ENCODE measurements at places on chromosomes 5 and 9.

DNA sequence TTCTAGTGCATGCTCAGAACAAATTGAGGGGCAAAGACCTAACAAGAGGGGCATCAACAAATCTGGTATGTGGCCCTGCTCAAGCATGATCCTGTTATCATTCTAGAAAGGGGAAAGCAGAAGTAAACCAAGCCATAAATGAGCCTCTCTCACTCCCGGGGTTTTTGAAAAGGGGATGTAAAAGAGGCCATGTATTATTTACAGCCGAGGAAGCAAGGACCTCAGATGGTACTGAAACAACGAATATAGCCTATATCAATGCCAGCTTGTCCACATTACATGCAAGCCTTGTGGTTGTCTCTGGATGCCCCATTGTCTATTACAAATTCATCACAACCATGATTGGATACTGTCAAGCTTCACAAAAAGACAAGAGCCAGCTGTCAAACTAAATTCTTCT lies 211.3 kb downstream of the DCP2 start:
- DNase-seq, result no peak

GRCh38 chr9:81069923-81070322 lies 619.4 kb downstream of the TLE1 start:
- no peak for DNase-seq

- DNase-seq, result no peak
These were observed 13.2 kb downstream of the NINJ1 start for GRCh38 chr9:93120846-93121315.

GRCh38 chr5:32543291-32543690 lies 42.1 kb upstream of the SUB1 start:
- DNase-seq, result no peak

DNA sequence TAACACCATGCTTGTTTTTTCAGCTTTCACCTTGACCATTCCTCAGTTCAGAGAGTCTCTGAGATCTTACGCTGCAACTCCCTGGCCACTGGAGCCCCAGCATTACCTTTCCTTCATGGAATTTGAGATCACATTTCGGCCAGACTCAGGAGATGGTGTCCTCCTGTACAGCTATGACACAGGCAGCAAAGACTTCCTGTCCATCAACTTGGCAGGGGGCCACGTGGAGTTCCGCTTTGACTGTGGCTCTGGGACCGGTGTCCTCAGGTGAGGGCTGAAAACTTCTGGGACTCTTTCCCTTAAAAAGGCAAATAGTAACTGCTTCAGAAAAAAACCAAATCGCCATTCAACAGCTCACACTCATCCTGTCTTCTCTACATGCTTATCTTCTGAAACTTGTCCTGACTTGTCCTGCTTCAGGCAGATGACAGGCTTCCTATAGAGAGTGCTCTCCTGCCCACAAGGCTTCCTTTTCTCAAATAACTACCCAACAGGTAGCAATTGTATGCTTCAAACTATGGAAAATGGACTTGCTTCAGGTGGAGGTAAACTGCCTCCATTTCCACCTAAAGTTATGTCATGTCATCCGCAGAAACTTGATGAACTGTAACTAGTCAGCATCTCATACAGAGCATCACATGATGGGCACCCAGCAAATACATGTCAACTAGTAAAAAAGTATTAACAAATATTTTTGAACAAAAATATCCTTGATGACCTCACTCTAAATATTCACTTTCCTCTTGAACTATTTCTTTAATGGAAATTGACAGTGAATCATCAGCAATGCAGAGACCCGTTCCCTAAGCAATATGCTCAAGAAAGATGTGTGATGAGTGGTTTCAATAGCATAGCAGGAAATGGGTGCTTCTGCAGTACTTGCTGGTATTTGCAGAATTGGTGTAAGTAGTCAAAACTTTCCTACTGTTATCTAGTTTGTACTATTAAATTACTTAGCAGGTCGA lies 129.2 kb downstream of the LIFR start:
- DNase-seq, result no peak

DNA sequence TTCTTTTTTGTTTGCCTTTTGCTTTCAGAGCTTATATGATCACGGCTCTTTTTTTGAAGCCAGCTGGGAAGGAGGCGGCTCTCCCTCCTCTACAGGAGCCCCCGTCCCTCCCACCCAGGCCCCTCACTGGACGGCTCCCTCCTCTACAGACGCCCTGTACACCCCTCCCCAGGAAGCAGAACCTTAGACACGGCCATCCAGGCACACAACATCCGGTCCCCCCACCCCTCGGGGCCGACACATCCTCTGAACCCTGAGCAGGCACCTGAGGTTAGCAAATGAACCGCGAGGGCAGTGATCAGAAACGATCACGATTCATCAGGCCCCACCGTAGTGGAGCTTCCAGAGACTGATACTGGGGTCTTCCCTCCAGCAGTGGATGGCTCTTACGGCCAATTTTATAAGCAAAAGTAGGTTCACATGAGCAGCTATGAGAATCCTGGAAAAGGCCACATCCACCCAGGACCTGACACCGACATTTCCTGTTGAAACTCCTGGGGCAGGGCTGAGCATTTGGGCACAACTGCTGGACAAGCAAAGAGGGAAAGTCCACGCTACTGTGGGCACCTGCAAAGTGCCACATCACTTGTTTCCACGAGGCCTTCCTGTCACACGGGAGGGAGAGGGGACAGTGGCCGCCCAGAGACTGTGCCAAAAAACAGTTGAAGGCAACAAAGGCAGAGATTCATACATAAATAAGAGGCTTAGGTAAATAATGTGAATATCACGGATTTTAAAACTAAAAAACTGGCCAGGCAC lies 78.9 kb downstream of the SEMA4D start:
- DNase-seq, result no peak

DNA sequence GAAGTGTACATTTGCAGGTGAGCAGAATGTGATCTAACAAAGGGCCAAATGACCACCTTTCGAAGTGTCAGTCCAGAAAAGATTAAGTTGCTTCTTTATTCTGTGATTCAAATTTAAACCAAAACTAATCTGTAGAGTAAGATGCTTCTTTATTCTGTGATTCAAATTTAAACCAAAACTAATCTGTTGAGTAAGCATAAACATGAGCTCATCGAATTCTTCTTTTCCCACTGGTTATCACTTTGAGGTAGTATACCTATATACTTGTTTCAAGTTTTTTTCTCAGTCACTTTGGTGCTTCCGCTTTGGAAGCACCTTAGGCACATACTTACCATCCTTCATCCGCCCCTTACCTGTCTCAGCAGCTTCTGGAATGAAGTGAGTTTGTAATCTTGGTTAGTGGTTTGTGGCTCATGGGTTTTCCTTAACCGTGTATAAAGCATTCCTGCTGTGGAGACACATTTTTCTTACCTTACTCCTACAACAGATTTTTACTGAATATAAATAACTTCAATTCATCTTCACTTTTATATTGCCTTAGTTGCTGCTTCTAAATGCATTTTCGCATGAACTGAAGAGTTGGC lies 40.7 kb upstream of the CTXN3 start:
- DNase-seq, result no peak

GRCh38 chr9:25742256-25742655 lies 64.0 kb upstream of the TUSC1 start:
- DNase-seq, result peak; percentile 4

GRCh38 chr5:129639331-129639730 lies 108.6 kb upstream of the MINAR2 start:
- no peak for DNase-seq

- no peak for DNase-seq
These were observed 124.8 kb downstream of the COL23A1 start for GRCh38 chr5:178465228-178465860.

DNA sequence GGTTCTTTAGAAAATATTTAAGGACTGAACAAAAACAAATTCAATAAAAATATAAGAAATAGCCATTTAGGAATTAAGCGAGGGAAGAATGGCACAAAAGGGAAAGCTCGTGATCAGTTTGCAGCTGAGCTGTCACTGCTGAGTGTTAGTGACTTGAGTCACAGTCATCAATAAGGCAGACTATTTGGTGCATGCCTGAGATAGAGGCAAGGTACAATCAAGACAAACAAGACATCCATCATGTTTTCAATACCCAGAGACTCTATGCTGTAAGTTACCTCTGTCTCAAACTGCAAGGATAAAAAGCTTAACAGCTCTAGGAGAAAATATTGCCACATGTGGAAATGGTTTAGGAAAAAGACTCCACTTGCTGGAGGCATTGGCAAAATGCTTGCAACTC lies 426.4 kb upstream of the TYRP1 start:
- DNase-seq, result no peak

GRCh38 chr9:4530375-4530774 lies 40.1 kb downstream of the SLC1A1 start:
- DNase-seq, result no peak

GRCh38 chr9:111890334-111890733 lies 6.3 kb upstream of the UGCG start:
- DNase-seq, result no peak

DNA sequence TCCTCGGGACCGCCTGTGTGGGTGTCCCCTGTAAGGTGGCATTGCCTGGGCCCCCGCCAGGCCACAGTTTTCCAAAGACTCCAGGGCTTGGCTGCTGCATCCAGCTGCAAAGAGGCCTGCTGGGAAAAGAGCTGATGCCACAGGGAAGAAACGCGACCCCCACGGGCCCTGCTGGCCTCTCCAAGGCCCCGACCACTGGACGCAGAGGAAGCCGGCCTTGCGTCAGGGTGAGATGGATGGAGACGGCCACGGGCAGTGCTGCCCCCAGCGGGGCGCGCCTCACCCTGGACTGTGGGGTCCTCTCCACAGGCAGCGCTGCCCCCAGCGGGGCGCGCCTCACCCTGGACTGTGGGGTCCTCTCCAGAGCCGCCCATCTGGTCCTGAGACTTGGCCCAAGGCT lies 21.3 kb upstream of the SLC6A19 start:
- DNase-seq, result no peak

DNA sequence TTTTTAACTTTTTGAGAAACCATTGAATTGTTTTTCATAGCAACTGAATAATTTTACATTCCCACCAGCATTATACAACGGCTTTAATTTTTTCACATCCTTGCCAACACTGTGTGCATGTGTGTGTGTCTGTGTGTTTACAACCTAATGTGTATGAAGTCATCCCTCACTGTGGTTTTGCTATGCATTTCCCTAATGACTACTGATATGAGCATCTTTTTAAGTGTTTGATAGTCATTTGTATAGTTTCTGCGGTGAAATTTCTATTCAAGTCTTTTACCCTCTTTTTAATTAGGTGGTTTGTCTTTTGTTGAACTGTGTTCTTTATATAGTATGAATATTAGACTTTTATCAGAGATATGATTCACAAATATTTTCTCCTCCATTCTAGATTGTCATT lies 263.1 kb upstream of the COX7C start:
- DNase-seq, result no peak

- DNase-seq, result no peak
These were observed 866.1 kb downstream of the TLE4 start for GRCh38 chr9:80437825-80438224.

GRCh38 chr9:8456344-8456743 lies 656.8 kb upstream of the DMAC1 start:
- DNase-seq, result no peak

- DNase-seq, result no peak
These were observed 2.9 kb upstream of the EPB41L4B start for GRCh38 chr9:109323771-109324170.

DNA sequence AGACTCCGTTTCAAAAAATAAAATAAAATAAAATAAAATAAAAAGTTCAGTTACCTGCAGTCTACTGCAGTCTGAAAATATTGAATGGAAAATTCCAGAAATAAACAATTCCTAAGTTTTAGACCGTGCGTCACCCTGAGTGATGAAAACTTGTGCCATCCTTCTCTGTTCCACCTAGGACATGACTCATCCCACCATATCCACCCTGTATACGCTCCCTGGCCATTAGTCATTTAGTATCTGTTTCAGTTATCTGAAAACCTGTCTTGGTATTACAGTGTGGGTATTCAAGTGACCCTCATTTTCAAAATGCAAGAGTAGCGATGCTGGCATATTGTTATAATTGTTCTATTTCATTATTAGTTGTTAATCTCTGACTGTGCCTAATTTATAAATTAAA lies 51.8 kb upstream of the TEX48 start:
- no peak for DNase-seq

DNA sequence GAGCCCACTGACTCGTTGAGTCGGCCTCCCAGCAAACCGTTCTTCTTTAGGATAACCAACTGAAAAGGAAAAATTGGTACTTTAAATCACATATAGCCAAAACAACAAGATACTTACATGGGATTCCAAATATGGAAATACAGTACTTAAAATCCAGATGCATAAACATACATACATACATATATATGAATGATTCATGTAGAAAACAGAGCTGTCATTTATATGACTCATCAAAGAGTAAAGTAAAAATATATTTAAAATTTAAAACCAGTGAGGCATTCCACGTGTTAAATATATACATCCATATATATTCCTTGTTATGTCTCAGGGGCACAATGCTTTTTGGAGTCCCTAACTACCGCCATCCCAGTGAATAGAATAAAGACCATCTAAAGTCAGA lies 36.7 kb downstream of the DMGDH start:
- DNase-seq, result no peak

DNA sequence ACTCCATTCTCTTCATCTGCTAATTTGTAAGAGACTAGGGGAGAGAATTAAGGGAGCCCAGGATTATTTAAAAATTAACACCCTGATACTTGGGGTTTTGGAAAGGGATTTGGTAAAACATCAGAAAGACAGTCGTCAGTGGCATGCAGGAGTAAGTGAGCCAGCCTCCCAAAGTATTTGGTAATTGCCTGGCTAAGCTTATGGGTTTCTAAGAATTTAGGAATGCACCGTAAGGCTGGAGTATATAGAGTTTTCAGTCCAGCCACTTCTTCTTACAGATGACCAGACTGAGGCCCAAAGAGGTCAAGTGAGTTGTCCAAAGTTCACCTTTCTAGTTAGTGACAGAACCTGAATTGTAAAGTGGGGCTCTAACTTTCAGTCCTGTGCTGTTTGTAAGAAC lies 25.8 kb upstream of the NFIB start:
- no peak for DNase-seq

- DNase-seq, result peak; percentile 10
These were observed 89.5 kb upstream of the POU5F2 start for GRCh38 chr5:93830893-93831292.

DNA sequence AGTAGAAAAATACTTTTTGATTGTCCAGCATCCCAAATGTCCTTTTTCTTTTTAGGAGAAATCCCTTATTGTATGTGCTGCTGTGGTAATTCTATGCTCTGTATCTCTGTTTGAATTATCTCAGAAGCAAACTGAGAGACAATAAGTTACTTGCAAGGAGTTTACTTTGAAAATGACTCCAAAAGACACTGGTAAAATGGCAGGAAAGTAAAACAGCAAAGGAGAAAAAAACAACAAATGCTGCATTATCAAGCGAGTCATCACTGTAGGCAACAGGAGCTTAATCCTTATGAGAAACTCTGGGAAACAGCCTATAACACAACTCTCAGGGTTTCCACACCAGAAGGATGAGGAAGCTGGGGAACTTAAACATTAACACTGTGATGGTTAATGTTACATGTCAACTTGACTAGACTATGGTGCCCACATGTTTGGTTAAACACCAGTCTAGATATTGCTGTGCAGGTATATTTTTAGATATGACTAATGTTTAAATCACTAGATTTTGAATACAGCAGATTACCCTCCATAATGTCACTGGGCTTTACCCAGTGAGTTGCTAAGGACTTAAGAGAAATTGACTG lies 92.6 kb upstream of the GAS1 start:
- peak; percentile 13 for DNase-seq

- DNase-seq, result no peak
These were observed 3.2 kb downstream of the TOR2A start for GRCh38 chr9:127731938-127732337.

Measured in SJCRH30 (cell line).